ENCODE measurements at places on chromosomes 13 and 19.
A peak's percentile ranks its signal among the peaks of the same experiment; 100 is the strongest.

DNA sequence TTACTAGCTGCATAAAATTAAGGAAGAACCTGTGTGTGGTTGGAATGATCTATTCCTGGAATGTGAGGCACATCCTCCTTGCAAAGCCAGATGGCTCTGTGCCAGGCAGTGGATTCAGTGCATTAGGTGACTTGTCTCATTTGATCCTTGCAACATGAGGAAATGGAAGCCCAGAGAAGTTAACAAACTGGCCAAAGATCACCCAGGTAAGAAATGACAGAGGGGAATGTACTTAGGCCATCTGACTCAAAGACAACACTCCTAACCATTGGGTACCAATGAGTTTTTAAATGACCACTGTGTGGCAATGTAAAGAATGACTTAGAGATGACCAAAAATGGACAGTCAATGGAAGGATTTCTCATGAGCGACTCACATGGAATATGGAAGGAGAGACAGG is 114.2 kb upstream of the RXFP2 start:
- DNase-seq, result peak; percentile 23

DNA sequence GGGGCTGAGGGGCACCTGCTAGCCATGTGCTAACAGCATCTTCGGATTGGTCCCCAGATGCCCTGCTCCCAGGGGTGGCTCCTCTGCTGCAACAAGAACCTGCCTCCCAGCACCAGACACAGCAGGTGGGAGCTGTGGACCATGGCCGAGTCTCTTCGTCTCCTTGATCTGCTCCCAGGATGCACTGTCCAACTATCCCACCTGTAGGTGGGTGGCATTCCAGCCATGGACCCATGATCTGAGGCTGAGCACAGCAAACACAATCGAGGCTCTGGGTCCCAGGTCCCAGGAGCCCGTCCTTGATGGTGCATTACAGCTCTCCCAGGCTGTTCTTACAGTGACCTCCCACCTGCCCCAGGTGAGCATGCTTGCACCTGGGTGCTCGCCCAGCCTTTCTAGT is 1.6 kb downstream of the ZNF837 start:
- no peak for DNase-seq

GRCh38 chr19:35059006-35059798 is 17.7 kb downstream of the HPN start:
- DNase-seq, result no peak

- no peak for DNase-seq
Measured at GRCh38 chr13:98970330-98970729, 7.5 kb downstream of the DOCK9 start.

- peak; percentile 9 for DNase-seq
Measured at GRCh38 chr13:110575322-110576069, 14.0 kb upstream of the RAB20 start.

GRCh38 chr13:83987394-83987793 is 105.1 kb upstream of the SLITRK1 start:
- DNase-seq, result no peak

DNA sequence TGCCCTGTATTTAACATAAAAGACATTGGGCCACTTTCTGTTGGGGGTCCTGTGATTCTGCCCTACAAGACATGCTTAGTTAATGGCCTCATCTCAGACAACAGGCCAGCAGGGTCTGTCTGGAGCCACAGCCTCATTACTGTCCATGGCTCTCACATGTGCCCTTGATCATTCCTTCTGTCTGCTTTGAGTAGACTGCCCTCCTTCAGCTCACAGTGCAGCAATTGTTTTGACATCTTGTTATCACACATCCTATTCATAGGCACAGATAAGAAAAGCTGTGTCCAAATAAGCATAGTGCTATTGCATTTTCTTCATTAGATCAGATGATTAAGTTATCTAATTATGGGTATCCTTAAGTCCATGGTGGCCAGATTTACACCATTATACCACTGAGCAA is 127.9 kb downstream of the KCTD12 start:
- DNase-seq, result peak; percentile 23

GRCh38 chr13:109758937-109759480 is 27.4 kb downstream of the IRS2 start:
- DNase-seq, result no peak

- DNase-seq, result no peak
Measured at GRCh38 chr13:87259479-87260083, 411.6 kb upstream of the SLITRK5 start.

GRCh38 chr19:54489341-54489740 is 13.3 kb upstream of the LAIR2 start:
- no peak for DNase-seq

DNA sequence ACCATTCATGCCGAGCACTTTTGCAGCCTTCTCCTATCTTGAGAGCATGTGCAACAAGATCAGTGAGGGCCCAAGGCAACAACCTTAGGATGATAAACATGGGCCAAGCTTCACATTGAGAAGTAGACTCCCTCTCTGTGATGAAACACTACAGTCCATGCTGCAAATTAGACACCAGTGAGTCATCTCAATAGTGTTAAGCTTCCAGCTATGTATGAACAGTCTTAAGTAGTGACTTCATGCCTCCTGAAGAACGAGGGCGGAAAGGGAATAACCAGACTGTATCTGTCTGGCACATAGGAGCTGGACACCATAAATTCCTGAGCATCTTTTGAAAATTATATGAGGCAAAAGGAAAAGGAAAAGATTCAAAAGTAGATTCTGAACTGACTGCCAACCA is 309.9 kb upstream of the SLITRK1 start:
- peak; percentile 47 for DNase-seq

- no peak for DNase-seq
Measured at GRCh38 chr13:47251771-47252170, 354.9 kb upstream of the HTR2A start.

GRCh38 chr19:29581398-29581797 is 24.7 kb upstream of the POP4 start:
- DNase-seq, result no peak
